Kidney capillary endothelial cell (primary cell): ENCODE measurements at places on chromosomes 11 and 22.

- DNase-seq: no peak
Observed at GRCh38 chr11:86578727-86579405, 93.5 kb downstream of the ME3 start.

DNA sequence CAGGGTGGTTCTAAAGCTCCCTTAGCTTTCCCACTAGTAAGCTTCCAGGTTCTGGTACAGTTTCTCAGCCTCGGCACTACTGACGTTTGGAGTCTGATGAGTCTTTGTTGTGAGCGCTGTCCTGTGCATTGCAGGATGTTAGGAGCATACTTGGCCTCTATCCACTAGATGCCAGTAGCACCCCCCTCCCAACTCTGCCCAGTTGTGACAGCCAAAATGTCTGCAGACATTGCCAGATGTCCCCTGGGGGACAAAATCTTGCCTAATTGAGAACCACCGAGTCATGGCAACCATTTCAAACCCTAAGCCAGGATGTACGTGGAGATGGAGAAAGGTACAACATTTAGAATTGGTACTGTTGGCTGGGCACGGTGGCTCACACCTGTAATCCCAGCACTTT is 68.7 kb downstream of the PTPRJ start:
- no peak for DNase-seq

GRCh38 chr11:47259232-47259977 is 1.6 kb downstream of the NR1H3 start:
- no peak for DNase-seq

GRCh38 chr22:43343262-43343669 is at the start of gene SCUBE1:
TSS of gene SCUBE1 (minus strand) at chr22:43343372. CDS start at chr22:43343261, 111 bp downstream.
- DNase-seq: peak; percentile 38

GRCh38 chr11:126127284-126127845 is 64.7 kb upstream of the CDON start:
- DNase-seq: no peak

GRCh38 chr11:18844753-18845367 is 53.3 kb upstream of the PTPN5 start:
- peak; percentile 61 for DNase-seq

DNA sequence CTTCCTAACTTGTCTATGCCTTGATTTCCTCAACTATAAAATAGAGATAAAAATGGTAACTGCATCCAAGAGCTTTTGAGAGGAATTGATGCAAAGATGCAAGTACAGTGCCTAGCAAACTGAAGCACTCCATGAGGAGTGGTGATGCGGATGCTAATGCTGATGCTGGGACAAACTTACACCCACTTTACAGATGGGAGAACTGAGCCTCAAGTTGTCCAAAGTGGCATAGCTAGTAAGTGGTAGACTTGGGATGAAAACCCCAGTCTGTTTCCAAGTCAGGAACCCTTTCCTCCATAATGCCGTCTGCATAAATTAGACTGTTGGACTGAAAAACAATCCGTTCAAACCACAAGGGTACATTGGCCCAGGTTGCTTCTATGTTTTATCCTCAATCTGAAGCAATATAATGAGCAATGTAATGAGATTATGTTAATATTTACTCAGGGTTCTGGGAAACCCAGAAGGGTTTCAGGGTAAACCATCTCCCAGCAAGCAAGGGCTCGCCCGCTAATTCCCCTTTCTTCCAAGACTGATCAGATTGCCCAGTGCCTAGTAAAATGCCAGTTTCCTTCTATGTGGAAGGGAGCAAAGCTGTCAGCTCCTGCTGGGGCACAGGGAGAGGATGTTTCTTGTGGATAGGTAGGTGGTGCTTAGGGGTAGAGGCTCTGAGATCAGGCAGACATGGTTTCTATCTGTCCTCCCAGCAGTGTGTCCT is 10.4 kb upstream of the EHF start:
- no peak for DNase-seq

DNA sequence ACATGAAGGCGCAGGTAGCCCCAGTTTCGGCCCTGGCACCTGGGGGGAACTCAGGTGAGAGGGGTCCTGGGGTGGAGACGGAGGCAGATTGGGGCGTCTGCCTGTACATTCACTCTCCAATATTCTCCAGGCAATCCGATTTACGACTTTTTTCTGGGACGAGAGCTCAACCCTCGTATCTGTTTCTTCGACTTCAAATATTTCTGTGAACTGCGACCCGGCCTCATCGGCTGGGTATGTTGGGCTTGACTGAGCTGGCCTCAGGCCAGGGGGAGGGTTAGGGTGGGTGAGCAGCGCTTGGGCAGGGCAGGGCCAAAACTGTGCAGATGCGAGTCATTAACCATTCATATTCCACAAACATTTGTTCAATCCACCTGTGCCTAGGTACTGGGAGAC is 1.7 kb downstream of the TM7SF2 start:
- DNase-seq: no peak

DNA sequence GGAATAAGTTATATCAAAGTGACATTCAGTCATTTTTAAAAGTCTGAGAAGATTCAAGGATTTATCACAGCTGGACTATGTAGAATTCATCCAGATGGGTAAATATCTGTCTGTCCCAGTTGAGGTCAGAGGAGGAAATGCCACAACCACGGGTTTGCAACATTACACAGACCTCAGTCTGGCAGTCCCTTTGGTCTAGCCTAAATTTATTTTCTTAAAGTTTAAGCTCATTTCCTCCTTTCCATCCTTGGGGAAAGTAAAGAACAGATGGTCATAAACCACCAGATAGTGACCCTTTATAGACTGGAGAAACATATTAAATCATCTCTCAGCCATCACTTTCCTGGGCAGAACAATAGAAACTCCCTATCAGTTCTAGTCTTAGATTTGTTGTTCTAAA is 238.4 kb upstream of the DDI1 start:
- peak; percentile 51 for DNase-seq

DNA sequence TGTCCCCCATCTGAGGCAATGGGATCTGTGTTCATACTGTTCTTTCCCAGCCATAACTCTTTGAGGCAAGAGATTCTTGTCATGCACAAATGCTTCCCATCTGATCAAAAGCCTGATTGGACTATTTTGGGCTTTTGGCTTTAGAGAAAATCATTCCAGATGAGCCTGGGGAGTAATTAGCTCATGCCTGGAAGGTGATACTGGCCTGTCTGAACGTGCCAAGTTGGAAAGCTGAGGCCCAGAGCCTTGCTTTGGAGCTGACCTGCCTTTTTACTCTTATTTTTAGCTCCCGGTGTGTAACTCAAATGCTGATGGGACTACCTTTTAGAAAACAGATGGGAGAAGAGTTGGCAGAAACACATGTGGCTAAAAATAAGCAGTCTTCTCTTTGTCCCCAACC is 105.0 kb downstream of the DBX1 start:
- no peak for DNase-seq

DNA sequence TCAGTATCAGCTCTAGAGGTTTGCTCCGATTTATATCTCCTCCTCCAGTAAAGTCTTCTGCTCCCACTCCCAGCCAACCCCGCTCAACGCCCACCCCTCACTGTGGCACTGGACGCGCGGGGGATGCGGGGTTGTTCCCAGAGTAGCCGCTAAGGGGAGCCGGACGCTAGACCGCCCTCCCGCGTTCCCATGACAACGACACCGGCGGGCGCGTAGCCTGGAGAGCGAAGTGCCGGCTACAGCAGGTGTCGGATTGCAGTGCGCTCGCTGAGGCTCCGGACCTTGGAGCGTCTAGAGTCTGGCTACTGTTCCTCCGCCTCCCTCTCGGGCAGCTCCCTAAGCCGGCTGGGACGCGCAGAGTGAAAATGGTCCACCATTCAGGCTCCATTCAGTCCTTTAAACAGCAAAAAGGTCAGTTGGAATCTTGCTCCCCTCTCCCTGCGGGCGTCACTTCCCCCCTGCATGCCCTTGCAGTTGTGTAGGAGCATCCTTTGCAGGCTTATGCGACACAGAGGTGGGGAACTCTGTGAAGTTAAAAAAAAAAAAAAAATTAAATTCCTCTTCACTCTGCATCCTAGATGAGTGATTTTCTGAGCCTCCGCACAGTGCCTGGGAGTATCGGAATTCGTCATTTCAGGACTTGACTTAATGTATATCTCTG is at the start of gene ANO3:
Gene ANO3, plus strand, starts transcription at position 220 of the 661 bp plus-strand sequence. Its CDS starts 146 bp downstream, at position 366.
- peak; percentile 18 for DNase-seq

GRCh38 chr11:126655807-126656128 is 300.3 kb downstream of the ST3GAL4 start:
- DNase-seq: no peak

DNA sequence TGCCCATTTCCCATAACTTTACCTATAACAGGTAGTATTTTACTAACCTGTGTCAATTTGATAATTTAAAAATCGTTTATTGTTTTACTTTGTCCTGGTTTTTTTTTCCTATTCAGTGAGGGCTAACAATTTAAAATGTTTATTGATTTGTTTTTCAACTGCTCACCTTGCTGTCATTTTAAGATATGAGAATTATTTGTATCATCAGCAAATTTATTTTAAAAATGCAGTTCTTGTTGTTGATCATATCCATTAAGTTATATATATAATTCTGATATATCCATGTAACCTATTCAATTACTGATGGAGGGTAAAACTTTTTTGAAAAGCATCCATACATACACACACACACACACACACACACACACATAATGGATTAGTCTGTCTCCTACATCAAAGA is 24.8 kb downstream of the RRAS2 start:
- DNase-seq: no peak

GRCh38 chr11:78032090-78032489 is 9.0 kb upstream of the KCTD14 start:
- DNase-seq: no peak

DNA sequence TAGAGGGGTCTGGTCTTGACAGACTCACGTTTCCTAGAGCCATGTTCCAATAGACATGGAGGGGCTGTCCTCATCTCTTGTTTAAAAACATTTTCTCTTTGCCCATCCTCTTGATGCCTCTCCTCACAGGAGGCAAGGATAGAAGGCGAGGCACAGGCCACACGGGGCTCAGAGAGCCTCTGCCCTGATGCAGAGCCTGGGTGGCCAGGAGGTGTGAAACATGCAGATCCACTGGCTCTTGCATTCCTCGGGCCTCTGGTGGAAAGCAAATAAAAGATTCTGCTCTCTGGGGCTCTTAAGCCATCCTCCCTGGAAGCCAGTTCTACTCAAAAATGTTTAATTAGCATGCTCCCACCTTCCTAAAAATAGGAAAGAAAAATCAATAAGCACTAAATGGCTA is 43.6 kb upstream of the NTM start:
- no peak for DNase-seq

- no peak for DNase-seq
Observed at GRCh38 chr11:73429121-73429750, 53.0 kb downstream of the RELT start.

DNA sequence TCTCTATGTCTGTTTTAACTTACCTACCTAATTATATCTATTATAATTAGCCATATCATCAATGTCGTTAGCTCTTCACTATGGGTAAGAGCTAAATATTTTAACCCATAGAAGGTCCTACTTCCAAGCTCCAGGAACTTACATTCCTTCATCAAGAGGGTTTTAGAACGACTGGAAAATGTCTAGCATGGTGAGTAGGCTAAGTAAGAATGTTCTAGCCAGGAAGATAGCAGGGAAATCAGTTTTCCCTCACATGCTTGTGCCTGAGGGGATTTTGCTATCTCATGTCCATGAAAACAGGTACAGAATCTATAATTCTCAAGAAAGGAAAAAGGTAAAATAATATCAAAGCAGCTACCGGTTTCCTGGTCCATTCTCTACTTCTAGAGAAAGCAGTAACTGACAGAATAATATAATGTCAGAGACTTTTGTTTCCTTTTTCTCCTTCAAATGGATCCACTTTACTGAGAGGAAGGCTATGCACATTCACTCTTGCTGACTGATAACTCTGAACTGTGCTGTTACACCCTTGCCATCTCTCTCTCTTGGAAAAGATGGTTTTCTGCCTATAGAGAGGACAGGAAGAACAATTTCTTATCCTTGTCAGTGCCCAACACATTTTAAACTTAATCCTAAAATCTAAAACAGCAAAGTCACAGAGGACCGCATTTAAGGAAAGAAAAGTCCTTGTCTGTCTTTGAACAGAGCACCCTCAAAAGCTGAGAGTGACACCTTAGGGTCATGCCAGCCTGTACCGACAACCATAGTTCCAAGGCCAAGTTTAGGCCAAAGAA is 67.0 kb downstream of the MAML2 start:
- no peak for DNase-seq

DNA sequence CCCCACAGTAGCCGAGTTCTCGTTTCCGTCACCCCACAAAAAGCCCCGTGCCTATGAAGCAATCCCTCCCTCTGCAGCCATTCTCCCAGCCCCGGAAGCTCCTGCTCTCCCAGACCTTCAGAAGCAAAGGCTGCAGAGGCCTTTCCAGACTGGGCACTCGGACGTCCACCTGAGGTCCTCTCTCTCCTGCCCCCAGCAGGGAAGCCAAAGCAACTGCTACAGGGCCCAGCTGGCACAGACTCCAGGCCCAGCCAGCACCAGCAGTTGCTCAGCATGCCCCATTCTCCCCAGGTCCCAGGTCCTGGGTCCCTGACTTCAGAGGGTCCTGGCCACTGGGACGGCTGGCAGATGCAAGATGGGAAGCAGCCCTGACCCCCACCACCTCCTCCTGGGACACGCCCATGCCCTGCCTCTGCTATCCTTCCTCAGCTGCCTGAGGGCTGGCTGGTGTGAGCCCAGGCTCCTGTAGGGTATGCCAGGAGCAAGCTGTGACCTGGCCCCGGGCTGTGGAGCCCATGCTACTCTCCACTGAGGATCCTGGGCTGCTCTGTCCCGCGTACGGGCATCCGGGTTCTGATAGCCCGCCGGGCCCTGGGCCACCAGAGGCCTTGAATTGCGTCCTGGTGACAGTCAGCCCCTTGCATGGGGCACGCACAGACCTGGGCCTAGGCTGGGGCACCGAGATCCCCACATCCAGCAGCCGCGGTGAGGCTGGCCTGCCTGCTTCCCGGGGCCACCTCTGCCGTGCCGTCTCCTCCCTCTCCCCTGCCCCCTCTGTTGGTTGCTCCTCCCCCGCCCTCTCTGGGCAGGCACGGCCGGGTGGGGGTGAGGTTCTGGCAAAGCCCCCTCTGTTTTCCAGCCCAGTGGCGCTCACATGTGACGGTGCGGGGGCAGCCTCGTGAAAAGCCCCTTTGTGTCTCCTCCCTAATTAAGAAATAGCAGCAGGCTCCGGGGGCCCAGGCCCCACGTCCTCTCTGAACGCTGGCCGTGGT is 1310.3 kb downstream of the BRD1 start:
- no peak for DNase-seq

GRCh38 chr11:36601155-36601554 is 3.1 kb upstream of the RAG2 start:
- no peak for DNase-seq

- DNase-seq: no peak
Observed at GRCh38 chr22:20740222-20740951, 33.5 kb upstream of the SERPIND1 start.

DNA sequence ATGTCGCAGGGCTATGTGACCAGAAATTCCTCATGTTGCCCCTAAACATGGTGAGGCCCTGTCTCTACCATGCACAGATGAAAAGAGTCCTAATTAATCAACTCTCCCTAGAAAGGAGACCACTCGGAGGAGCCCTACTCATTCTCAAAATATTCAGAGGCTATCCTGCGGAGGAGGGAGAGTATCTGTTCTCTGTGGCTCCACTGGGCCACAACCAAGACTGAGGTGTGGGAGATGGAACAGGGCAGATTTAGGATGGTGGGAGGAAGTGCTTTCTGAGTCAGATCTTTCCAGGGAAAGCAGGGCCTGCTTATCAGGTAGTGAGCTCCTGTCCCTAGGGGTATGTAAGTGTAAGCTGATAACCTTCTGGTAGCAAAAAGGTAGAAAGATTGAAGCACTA is 37.0 kb upstream of the PRDM11 start:
- DNase-seq: no peak
